NCI-H82 (cell line): ENCODE measurements at places on chromosomes 7 and 10.

DNA sequence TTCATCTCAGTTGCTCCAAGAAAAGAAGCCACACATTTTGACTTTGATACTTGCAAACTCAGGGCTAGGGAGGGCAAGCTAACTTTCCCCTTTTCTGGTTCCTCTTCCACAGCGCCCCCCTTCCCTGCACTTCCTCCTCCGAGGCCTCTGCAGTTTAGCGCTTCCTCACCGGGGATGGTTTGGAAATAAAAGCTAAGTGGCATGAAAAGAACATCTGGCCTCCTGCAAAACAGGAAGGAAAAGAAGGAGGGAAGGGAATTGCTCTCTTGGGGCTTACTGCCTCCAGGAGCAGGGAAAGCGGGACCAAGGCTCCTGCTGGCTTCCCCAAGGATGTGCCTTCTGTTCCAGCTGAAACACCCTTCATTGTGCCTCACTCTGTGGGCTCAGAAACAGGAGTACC is 42.3 kb downstream of the PRKCQ start:
- DNase-seq = no peak

GRCh38 chr7:98231493-98232262 is 20.4 kb downstream of the TECPR1 start:
- DNase-seq = no peak

- DNase-seq = no peak
These were observed 178.5 kb downstream of the MACC1 start for GRCh38 chr7:20038676-20039075.

DNA sequence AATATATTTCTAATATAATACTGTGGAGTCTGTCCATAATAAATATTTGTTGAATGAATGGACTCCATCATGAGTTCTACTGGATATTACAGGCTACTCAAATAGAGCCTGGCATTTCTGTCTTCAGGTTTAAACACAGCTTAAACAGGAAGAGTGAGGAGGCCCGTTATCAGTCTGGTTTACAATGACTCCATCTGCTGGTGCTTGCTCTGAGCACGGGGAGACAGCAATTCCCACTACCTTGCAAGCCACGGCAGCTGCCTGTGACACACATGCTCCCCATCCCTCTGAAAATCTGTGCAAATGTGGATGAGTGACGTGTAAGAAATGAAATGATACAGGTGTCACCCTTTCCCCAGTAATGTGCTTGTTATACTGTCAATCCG is 293.5 kb upstream of the IMMP2L start:
- DNase-seq = peak; percentile 58

DNA sequence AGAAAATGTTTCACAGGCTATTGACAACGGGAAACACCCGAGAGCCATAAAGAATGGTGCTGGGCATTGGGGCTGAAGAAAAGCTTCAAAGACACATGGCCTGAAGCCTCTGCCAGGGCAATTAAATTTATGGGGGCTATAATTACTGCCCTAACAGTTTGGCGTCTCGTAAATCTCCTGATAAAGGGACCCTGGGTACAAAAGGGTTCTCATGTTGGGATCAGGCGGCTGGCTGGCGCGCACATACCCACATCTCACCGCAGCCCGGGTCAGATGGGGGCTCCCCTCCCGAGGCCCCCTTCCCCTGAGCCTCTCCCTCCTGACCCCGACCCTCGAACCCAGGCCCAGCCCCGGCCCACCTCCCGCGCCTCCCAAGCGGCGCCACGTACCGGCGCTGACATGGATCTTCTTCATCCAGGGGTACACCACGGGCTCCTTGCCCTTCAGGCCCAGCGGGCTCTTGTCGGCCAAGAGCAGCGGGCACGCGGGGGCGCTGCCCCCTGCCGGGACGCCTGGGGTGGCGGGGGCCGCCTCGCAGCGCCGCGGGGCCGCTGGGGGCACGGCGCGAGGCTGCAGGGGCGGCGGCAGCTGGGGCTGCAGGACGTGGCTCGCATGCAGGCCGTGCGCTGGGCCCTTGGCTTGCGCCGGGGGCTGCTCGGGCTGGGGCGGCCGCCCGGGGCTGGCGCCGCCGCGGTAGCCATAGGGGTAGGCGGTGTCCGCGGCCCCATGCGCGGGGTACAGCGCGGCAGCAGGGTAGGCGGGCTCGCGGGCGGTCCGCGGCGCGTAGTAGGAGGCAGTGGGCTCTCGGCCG is 623 bp downstream of the HOXA4 start:
- DNase-seq = no peak
